ENCODE measurements at places on chromosomes 4 and X.

DNA sequence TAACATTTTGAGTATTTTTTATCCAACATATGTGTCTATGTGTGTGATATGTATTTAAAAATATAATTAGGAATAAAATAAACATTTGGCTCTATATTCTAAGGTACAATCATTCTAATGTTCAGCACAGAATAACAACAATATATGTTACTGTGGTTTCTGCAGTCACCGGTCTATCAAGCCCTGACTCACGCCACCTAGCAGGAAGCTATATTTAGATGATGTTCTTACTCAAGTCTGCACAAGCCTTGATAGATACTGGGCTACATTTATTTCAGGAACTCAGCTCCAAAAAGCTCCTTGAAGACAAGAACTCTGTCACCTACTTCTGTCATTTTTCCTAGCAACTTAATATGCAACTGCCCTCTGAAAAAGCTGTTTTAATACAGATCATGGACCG lies 152.0 kb upstream of the FTHL17 start:
- DNase-seq = no peak

- no peak for DNase-seq
Observed at GRCh38 chr4:3267576-3268394, 18.8 kb downstream of the MSANTD1 start.

DNA sequence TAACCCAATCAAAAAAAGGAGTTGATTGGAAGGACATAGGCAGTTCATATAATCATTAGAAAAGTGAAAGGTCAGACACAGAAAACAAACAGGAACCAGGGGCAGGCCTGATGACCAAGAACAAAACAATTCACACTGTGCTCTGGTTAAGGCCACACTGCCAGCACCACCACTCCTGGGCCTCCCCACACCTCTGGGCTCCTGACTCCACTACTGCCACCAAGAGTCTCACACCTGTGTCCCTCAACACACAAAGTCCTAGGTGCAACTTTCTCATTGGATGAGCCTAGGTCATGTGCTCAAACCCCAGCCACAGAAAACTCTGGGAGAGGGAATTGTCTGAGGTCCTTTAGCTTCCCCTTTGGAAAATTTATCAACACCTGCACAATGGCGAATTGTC lies 11.1 kb upstream of the FAM9C start:
- no peak for DNase-seq

DNA sequence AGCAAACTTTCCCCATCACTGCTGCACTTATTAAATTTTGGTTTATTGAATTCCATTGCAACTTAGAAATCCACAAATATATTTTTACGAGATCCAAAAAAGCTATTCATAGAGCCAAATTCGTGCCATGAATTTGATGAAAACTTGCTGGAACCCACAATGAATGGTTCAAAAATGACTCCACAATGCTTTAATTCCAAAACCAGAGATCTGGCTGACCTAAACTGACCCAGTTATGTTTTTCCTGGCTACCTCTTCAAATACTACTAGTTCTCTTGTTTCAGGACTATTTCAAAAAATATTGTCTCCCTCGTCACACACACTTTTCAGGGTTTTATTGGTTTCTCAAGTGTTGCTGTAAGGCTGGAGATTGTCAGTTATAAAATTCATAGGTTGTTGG lies 474.8 kb downstream of the PDGFC start:
- DNase-seq = peak; percentile 83

GRCh38 chr4:150849016-150849415 lies 166.1 kb downstream of the LRBA start:
- no peak for DNase-seq

DNA sequence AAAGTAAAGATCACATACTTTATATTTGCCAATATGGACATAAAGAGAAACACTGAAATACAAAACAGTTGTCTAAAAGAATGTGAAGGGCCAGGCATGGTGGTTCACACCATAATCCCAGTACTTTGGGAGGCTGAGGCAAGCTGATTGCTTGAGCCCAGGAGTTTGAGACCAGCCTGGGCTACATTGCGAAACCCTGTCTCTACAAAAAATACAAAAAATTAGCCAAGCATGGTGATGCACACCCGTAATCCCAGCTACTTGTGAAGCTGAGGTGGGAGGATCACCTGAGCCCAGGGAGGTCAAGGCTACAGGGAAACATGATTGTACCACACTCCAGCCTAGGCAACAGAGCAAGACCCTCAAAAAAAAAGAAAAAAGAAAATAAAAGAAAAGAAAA lies 11.8 kb downstream of the RBM47 start:
- DNase-seq = no peak

DNA sequence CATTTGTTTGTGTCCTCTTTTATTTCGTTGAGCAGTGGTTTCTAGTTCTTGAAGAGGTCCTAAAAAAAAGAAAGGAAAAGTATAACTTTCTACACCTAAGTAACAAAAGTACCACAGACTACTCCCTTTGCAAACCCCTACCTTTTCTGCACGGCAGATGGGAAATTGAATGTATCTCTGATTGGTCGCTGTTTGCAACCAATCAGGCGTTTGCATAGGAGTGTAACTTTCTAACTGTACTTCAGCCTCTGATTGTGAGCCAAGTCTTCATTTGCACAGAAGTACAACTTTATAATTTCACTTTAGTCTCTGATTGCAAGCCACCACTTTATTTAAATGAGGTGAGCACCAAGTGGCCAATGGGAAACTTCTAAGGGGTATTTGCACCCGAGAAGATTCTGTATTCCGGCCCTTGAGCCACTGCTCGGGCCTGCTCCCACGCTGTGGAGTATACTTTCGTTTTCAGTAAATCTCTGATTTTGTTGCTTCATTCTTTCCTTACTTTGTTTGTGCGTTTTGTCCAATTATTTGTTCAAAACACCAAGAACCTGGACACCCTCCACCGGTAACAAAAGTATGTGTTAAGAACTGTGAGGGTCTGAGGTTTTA lies 40.3 kb upstream of the FHL1 start:
- no peak for DNase-seq

- DNase-seq = peak; percentile 22
Observed at GRCh38 chr4:147924604-147925412, 192.9 kb downstream of the ARHGAP10 start.

DNA sequence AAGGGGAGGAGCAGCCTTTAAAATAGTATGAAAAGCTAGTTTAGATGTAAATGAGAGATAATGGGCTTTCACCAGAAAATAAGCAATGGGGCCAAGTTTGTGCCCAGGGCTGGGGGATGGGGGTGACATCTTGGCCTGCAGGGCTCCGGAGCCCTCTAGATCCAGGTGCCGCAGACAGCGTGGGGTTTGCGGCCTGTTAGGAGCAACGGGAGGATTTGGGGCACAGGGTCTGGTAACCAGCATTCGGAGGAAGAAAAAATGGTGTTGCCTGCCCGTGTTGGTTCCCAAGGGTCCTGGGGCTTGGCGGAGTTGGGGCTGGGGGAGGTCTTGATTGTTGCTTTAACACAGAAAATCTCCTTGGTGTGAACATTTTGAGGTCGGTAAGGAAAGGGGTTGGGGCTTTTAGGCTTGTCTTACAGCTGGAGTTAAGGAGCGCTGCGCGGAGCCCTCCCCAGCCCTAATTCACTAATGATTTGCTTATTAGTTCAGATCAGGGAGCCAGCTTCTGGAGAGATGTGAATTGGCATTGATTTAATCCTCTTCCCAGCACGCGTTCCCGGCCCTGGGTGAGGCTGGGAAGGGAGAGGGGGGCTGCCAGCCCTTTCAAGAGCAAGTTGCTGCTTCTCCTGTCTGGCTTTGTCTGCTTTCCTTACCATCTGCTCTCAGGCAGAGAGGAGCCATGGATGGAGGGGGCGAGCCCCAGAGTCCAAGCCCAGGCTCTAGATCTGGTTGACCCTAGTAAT lies 443.4 kb downstream of the BCOR start:
- DNase-seq = no peak

GRCh38 chrX:96407072-96407471 lies 277.6 kb upstream of the DIAPH2 start:
- DNase-seq = no peak

- no peak for DNase-seq
Observed at GRCh38 chr4:156100651-156101050, 147.0 kb upstream of the CTSO start.

- DNase-seq = no peak
Observed at GRCh38 chr4:145041378-145041777, 56.6 kb downstream of the ANAPC10 start.

DNA sequence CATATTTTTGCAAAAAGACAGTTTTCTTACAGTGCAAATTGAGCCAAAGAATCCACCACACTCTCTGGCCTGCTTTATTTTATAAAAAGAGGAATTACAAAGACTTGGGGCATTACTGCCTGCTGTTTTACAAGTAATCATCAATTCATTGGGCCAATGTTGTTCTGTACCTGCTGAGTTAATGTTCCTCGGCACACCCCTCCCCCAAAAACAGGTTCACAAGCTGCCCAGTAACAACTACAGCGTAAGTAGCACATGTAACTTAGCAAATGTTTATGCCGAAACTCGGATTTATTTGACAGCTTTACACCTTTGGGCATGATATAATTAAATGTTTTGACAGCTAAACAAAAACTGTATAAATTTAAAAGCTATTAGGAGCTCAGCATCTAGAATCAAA lies 214.6 kb upstream of the MAB21L2 start:
- no peak for DNase-seq

DNA sequence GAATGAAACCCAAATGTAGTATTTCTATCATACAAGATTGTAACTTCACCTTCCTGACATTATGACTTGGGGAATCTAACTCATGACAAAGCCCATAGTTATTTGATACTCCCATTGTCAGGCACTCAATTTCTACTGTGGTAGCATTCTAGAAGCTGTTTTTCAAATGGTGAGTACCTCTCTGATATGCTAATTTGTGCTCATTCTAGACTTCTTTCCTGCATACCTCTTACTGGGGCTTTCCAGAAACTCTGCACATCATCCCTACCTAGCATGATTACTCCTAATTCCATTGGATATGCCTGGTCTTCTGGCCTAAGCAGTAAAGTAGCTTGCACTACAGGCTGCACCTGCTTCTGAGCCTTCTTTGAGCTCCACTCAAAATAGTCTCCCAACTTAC lies 50.4 kb upstream of the TMEM184C start:
- DNase-seq = no peak

- DNase-seq = no peak
Observed at GRCh38 chr4:162943263-162943662, 223.4 kb downstream of the NAF1 start.

DNA sequence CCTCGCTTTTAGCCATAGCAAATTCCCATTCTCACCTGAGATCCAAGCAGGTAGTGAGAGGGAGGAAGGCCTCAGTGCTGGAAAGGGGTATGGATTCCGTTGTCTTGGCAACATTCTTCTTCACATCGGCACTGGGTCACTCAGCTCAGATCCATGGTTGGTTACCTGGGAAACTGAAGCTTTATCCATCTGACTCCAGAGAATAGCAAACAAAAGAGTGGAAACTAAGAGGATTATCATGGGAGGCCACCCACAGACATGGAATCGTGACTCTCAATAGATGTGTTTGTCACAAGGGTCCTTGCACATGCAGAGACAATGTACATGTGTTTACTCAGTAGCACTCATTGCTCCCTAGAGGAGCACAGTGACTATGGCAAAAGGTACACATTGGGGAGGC lies 81.0 kb downstream of the MAGED4 start:
- DNase-seq = no peak

GRCh38 chrX:118631586-118631985 lies 95.8 kb upstream of the IL13RA1 start:
- DNase-seq = no peak

DNA sequence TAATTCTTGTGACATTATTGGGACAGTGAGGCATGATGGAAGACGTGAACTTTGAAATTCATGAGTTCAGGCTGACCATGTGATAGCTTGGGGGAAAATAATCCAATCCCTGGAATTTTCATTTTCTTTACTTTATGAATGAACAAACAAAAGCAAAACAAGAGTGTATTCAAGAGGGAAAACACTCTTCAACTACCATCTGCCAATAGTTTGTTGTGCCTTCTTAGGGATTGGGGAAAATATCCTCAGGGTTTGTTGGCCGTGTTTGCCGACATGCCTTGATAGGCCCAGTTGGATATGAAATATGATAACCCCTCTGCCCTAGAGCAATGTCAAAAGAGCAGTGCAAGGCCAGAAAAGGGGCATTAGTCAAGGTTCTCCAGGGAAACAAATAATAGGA lies 80.8 kb upstream of the CLNK start:
- no peak for DNase-seq

DNA sequence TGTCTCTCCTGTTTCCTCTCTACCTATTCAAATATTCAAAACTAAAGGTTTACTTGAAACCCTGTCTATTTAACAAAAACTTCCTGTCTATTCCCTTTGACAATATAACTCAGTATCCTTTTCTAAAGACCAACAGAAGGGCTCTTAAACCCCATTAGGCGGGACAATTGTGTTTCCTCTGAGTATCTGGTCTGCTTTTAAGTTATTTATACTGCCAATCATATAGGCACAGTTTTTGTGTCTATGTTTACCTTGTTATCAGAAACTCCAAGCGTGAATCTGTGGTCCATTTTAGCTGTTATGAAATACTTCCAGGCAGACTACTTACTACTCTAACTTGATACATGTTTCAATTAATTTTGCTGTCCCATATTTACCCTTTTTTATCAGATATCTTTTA lies 350.0 kb upstream of the CTSO start:
- no peak for DNase-seq

DNA sequence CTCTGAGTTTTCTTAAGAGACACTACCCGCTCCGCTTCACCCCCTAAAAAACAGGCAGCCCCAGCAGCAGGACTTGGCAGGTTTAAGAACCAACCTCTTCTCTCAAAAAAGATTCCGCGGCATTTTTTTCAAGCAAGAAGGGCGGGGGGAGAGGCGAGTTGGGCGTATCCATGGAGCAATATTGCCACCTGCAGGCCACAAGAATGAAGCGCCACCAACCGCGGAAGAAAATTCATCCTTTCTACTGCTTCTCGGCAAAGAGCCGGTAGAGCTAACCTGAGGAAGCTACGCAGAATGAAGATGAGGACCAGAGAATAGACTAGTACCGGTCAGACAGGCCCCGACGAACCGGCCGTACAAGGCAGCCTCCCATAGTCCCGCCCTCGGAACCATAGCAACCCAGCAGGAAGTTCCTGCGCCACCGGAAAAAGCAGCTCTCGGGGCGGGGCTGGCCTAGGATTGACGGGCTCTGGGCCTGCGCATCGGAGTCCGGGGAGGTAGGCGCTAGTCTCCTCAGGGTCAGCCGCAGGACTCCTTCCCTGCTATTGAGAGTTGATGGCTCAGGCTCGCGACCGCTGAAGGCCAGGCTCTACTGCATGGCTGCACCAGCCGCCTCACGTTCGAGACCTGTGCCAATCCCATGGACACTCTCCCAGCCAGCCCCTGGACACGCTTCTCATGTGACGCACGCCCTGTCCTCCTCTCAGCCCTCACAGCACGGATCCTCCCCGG lies 76.9 kb downstream of the MAGED4 start:
- DNase-seq = peak; percentile 78

DNA sequence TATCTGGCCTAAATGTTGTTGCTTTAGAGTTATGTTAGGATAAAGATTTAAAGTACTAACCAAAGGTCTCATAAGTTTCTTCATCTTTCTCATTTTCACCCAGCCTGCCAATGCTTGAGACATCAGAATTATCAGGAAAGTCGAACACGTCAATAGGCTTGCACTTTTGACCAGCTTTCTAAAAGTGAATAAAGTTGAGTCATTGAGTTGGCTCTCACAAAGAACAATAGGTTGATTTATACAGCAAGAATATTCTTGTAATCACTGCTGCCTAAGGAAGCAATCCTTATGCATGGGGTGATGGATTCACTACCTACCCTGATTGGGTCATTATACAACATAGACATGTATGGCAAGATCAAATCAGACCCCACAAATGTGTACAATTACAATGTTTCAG lies 5.0 kb downstream of the CENPU start:
- no peak for DNase-seq

GRCh38 chr4:74932010-74932409 lies 906 bp upstream of the PARM1 start:
- DNase-seq = no peak

- DNase-seq = no peak
Observed at GRCh38 chrX:46209037-46209436, 336.2 kb downstream of the ZNF674 start.
